ENCODE measurements at places on chromosomes 6 and 20. TPM values are rescaled to one million over a fixed set of nuclear protein-coding genes. Genes with fewer than 3 reads are reported as not detected.

Gene PHACTR1
- total RNA-seq, result 8.3 TPM

Gene HLA-DQA1
- total RNA-seq, result 216 TPM

DNA sequence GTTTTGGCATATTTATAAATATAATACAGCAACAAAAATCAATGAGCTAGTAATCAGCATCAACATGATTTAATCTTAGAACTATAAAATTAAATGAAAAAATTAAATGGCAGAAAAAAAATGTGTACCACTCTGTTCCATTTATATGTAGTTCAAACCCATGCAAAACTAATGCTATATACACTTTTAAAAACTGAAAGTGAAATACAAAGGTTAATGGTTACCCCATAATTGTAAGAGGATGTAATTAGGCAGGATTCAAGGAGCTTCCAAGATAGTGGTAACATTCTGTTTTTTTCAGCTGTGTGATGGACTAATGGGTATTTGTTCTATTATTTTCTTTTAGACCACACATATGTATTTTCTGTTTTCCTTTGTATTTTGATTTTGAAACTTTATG is 492.1 kb downstream of the UTRN start:
- DNase-seq, result no peak

Gene FHL5
- total RNA-seq, result not detected

Gene DCBLD1
- total RNA-seq, result not detected

DNA sequence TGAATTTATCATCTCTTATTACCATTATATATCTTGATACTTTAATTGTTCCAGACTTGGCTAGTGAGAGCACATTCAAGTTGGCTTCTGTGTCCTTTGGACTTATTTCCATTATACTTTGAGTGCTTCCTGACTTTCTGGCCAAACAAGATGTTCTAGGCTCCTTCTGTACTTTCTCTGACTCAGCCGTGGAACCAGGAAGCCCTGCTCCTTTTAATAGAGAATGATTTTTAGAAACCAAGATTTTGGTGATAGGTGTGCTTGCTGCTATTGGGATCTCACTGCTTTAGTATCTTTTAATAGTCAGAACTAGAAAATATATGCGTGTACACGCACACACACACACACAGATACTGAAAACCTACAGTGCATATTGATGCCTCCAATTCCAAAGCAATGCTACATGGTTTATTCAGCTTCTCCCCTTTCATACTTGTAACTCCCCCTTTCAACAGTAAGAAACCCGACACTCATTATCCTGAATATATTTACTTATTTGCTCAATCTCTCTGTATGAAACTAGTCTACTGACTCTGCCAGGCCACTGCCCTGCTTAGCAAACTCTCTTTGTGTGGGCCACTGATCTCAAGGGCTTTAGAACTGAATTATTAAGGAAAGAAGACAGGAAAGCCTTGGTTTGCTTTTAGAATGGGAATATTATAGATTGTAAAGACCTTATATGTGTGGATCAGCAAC is 42.7 kb upstream of the EZR start:
- DNase-seq, result no peak

DNA sequence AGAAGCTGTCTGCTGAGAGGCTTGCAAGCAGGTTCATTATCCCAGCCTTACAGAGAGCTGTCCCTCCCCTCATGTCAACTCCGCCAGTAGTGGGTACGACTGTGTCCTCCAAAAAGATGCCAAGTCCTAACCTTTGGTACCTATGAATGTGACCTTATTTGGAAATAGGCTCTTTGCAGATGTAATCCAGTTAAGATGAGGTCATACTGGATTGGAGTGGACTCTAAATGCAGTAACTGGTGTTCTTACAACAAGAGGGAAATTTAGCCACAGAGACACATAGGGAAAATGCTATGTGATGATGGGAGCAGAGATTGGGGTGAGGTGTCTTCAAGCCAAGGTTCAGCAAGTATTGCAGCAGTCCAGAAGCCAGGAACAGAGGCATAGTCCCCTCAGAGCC is 90.8 kb upstream of the FOXP4 start:
- no peak for DNase-seq

DNA sequence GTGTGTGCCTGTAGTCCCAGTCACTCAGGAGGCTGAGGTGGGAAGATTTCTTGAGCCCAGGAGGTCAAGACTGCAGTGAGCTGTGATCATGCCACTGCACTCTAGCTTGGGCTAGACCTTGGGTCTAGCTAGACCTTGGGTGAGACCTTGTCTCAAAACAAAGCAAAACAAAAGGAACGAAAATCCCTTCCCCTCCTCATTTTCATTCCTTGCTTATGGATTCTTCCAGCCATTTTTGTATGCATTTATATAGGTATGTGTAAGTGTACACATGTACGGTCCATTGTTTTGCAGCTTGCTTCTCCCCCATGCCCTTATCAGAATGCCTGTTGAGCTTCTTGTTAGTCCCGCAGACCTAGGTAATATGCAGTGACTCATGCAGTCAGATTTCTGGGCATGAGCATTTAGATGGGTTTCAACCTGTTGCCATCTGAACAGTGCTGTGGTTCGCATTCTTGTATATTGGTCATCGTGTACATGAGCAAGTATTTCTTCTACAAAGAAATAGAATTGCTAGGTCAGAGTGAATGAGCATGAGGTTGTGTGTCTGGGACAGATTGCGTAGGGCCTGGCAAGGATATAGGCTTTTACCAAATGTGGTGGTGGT is 73.2 kb downstream of the ATRN start:
- DNase-seq, result no peak

DNA sequence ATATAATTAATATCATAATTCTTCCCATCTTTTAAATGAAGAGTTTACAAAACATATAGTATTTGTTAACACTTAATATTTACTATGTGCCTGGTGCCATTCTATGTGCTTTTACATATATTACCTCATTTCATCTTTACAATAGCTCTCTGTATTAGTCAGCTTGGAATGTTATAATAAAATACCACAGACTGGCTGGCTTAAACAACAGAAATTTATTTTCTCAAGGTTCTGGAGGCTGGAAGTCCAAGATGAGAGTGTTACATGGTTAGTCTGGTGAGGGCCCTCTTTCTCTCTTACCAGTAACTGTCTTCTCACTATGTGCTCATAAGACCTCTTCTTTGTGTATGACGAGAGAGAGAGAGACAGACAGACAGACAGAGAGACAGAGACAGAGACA is 110.2 kb downstream of the NKAIN2 start:
- DNase-seq, result no peak

Gene CST4
- not detected for total RNA-seq

Gene CCN6
- total RNA-seq, result not detected

GRCh38 chr6:11251553-11252360 is 19.3 kb upstream of the NEDD9 start:
- DNase-seq, result no peak

DNA sequence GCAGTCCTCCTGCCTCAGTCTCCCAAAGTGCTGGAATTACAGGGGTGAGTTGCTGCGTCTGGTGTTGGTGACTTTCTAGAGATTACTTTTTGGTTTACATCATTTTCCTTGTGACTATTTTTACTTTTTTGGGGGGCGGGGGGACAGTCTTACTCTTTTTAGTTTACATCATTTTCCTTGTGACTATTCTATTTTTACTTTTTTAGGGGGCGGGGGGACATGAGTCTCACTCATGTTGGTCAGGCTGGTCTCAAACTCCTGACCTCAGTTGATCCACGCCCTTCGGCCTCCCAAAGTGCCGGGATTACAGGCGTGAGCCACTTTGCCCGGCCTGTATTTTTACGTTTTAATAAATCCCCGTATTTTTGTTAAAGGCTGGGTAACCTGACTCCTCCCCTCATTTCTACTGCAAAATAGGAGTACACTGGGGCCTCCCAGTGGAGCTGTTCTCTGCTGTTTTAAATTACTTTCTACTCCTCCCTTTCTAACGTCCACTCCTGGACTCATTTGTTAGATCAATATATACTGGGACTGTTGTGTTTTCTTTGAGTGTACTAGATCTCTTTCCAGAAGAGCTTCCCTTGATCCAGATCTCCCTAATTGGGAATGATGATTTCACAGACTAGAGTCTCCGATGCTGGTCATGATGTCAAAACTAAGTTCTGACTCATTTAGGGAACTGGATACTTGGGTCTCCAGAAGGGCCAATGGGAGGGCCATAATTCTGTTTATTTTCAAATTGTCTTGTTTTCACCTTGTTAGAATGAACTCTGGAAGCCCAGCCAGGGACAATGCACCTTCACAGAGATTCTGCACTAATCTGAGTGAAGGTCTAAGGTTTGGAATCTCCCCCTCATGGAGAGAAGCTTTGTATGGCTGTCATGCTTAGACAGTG is 9.2 kb downstream of the HSPA1B start:
- peak; percentile 62 for DNase-seq

- no peak for DNase-seq
Measured at GRCh38 chr20:38209736-38210405, 44.8 kb upstream of the TGM2 start.

Gene RNF8
- total RNA-seq, result 22.5 TPM

Gene TRIM15
- total RNA-seq, result not detected

DNA sequence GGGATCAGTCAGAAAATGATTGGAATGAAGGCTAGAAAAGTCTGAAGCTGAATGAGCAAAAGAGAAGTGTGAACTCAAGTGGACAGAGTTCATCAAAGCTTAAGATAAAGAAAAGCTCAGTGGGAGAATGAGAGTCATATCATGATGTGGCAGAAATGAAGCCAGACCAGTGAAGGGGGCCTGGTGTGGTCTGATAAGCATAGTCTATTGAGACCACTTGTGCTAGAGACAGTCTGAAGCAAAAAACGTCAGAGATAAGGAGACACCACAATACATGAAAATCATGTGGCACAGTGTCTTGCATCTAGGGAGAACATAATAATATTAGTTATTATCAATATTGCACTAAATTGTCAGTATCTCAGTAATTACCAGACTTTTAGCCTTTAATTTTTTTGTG is 601.5 kb downstream of the UTRN start:
- no peak for DNase-seq

Gene DPPA5
- total RNA-seq, result not detected

Gene MUC22
- not detected for total RNA-seq

Gene EYS
- total RNA-seq, result not detected

- no peak for DNase-seq
Measured at GRCh38 chr20:8940326-8940725, 128.6 kb upstream of the PLCB4 start.

Gene AIF1
- 0.76 TPM for total RNA-seq

Gene OR2H1
- total RNA-seq, result not detected

DNA sequence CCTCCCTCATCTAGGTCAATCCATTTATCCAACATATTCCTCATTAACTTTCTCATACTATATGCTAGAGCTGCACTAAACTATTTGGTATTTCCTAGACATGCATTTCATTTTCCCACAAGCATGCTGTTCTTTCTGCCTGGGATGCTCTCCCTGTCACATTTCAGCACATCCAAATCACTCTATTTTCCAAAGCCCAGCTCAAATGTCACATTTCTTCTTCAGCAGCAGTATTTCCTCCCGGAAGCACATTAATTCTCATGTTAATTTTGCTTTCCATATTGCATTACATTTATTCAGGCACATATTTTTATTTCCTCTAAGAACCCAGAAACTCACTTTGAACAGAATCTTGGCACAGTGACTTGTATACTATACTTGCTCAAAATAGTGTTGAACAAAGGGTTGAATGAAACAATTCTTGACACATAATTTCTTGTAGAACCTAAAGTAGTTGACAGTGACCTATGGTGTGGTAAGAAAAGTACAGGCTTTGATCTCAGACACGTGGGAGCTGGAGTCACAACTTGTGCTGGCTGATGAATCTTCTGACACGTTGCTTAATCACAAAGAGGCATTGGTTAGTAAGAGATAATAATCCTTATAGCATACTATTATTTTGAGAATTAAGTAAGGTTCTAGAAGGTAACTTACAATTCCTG is 30.8 kb upstream of the CD2AP start:
- no peak for DNase-seq

Gene HSPA12B
- not detected for total RNA-seq

Gene PRPF6
- total RNA-seq, result 40.7 TPM

GRCh38 chr20:63119121-63119962 is 96.6 kb downstream of the YTHDF1 start:
- no peak for DNase-seq

GRCh38 chr6:156954816-156955215 is 177.6 kb downstream of the ARID1B start:
- no peak for DNase-seq

- DNase-seq, result no peak
Measured at GRCh38 chr20:7178004-7178403, 410.5 kb downstream of the BMP2 start.

Gene IL17F
- not detected for total RNA-seq

- no peak for DNase-seq
Measured at GRCh38 chr20:17849901-17850683, 118.5 kb downstream of the SNX5 start.

DNA sequence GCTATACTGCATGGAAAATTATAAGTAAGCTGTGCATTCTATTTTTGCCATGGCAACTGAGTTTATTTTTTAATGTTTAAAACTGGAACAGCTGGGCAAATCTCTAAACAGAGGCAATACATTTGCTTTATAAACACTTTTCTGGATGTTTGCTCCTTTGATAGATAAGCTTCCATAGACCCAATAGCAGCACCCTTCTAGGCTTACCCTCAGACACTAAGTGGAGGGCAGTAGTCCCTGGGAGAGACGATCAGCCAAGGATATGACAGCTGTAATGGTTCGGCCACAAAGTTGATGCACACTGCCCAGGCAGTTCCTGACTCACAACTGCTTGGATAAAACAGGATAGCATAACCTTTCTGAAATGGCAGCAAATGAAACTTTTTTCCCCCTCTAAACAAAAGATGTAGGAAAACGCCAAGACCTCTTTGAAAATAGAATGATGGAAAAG is 8.5 kb upstream of the MRPS10 start:
- DNase-seq, result no peak

Gene OLIG3
- not detected for total RNA-seq

Gene CLPSL2
- total RNA-seq, result not detected

Gene CFB
- 0.22 TPM for total RNA-seq

Data from Karpas-422 (cell line).